ENCODE measurements at places on chromosomes 2 and 18. TPM values are rescaled to one million over a fixed set of nuclear protein-coding genes. Genes with fewer than 3 reads are reported as not detected.

DNA sequence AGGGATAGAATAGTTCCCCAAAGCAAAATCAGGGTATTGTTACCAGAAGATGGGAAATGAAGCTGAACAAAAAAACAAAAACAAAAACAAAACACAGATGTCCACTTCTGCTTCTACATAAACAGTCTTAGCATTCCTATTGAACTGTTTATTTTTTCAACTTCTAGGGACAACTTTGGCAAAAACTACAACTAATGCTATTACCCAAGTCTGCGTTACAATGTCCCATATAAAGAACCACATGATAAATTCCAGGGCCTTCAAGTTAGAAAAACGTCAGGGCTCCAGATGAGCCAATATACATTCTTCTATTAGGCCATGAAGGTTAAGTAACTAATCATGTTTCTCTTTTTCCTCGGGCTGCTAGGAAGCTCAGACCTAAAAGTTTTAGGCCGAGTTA, 16.9 kb downstream of the PID1 start:
- no peak overlapping the region for H3K4me3 ChIP-seq
- H3K27me3 ChIP-seq, result no peaks in the 10 kb centered on the region
- H3K36me3 ChIP-seq, result no peaks in the 10 kb centered on the region
- no peaks in the 10 kb centered on the region for H3K4me1 ChIP-seq

DNA sequence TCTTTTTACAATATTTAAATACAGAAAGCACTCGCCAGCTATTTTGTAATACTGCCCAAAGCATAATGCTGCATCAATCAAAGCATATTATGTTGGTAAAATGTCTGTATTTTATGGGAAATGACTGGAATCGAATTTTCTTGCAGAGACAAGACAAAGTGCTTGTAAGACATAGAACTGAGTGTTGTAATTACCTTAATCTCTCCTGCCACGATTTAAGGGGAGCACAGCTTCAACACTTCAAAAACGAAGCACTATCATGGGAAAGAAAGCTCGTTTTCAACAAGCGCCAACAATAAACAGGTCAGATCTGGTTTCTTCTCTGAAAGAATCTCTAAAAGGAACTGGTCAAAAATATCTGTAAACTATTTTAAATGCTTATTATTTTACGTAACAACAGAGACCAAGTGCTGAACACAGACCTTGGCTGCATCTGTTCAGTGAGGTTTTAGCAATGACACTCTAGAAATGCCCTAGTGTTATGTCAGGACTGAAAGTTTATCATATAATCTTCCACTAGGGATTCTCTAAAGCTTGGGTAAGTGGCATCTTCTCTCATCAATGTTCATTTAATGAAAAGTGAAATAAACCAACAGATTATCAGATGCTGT, 19.0 kb downstream of the RND3 start:
- no peak overlapping the region for H3K27ac ChIP-seq
- no peaks in the 10 kb centered on the region for H3K36me3 ChIP-seq
- no peak for DNase-seq
- H3K4me3 ChIP-seq, result no peak overlapping the region
- peaks cover 3% of the 10 kb centered on the region for H3K27me3 ChIP-seq

- H3K4me1 ChIP-seq, result no peaks in the 10 kb centered on the region
- H3K36me3 ChIP-seq, result no peaks in the 10 kb centered on the region
- H3K27me3 ChIP-seq, result no peaks in the 10 kb centered on the region
- DNase-seq, result no peak
- no peak overlapping the region for H3K4me3 ChIP-seq
These were observed 325.2 kb downstream of the PLCL1 start for GRCh38 chr2:198129609-198130008.

DNA sequence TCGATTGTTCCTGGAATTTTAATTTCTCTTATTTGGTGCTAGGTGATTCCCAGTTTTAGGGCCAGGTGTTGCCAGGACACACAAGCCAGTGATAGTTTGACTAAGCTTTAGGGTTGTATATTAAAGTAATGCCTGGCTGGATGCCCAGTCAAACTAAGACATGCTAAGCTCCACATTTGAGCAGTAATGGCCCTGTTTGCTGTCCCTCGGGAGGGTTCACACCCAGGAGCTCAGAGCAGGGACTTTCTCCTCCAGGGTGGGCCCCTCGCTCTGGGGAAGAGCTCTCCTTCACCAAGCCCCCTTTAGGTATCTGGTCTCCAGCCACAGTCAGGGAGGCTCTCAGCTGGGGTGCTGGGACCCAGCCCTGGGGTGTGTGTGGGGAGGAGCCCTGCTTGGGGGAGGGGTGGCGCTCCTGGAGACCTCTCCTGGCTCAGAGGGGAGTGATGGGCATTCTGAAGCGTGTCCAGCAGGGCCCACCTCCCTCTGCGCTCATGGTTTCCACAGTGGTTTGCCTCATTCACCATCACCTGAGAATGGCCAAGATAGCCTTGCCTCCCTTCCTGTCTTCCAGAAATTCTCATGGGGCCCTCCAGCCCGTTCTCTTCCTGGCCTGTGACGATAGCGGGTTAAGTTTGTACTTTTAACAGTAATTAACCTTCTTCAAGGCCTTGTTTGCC, 31.7 kb downstream of the INPP4A start:
- H3K27ac ChIP-seq, result peak overlapping the region; percentile 93
- H3K4me3 ChIP-seq, result no peak overlapping the region
- no peaks in the 10 kb centered on the region for H3K27me3 ChIP-seq
- H3K4me1 ChIP-seq, result peaks cover 100% of the 10 kb centered on the region
- peaks cover 15% of the 10 kb centered on the region for H3K36me3 ChIP-seq

- no peak overlapping the region for H3K27ac ChIP-seq
- peaks cover 32% of the 10 kb centered on the region for H3K4me1 ChIP-seq
- peaks cover 2% of the 10 kb centered on the region for H3K36me3 ChIP-seq
These were observed 916 bp downstream of the TNFRSF11A start for GRCh38 chr18:62325806-62326645.

DNA sequence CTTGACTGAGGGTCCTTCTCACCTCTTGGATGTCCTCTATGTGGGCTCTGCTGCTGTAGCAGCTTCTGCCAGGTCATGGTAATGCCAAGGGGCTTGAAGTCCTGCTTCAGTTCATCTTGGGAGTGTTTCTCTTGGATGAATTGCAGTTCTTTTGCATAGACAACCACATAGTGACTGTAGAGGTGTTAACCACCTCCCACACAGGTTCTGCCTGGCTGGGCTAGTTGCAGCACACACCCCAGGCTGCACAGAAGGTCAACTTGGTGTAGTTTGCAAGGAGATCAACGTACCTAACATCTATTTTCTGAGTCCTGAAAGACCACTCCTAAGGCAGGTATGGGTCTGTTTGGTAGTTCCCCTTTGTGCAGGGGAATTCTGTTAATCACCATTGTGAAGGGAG, 108.1 kb downstream of the ADCYAP1 start:
- no peak overlapping the region for H3K4me3 ChIP-seq
- no peaks in the 10 kb centered on the region for H3K4me1 ChIP-seq
- H3K36me3 ChIP-seq, result no peaks in the 10 kb centered on the region
- no peak for DNase-seq
- H3K27me3 ChIP-seq, result peaks cover 4% of the 10 kb centered on the region

DNA sequence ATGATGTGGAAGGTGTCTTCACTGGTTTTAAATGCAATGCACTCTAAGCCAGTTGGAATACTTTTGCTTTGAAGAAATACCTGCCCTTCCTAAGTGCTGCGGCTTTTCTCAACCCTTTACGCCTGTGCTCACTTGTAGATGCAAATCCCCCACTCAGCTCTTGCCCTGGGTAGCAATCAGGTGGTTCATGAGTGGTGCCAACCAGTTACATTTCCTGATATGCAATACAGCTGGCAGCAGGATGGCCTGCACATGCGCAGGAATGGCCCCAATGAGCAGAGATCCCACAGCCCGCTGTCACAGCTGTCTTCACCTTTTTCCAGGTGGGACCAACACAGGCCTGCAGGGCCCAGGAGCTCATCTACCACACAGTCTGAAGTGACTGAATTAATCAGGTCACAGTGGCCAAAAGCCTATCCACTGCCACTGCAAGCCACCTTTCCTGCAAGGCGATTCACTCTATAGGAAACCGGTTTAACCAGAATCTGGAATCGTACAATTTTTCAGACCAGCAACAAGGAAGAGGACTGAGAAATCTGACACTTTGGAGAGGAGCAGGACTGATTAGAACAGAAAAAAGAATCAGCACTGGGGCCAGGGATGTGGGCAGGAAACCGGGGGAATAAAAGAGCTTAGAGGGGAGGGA, 247.8 kb downstream of the MYT1L start:
- no peak overlapping the region for H3K4me3 ChIP-seq
- no peaks in the 10 kb centered on the region for H3K36me3 ChIP-seq
- no peak overlapping the region for H3K27ac ChIP-seq
- H3K4me1 ChIP-seq, result no peaks in the 10 kb centered on the region
- DNase-seq, result no peak

- H3K27ac ChIP-seq, result no peak overlapping the region
- no peak for DNase-seq
- H3K36me3 ChIP-seq, result no peaks in the 10 kb centered on the region
- H3K4me3 ChIP-seq, result no peak overlapping the region
- H3K27me3 ChIP-seq, result peaks cover 5% of the 10 kb centered on the region
These were observed 18.4 kb downstream of the KIAA2012 start for GRCh38 chr2:202091476-202091875.

DNA sequence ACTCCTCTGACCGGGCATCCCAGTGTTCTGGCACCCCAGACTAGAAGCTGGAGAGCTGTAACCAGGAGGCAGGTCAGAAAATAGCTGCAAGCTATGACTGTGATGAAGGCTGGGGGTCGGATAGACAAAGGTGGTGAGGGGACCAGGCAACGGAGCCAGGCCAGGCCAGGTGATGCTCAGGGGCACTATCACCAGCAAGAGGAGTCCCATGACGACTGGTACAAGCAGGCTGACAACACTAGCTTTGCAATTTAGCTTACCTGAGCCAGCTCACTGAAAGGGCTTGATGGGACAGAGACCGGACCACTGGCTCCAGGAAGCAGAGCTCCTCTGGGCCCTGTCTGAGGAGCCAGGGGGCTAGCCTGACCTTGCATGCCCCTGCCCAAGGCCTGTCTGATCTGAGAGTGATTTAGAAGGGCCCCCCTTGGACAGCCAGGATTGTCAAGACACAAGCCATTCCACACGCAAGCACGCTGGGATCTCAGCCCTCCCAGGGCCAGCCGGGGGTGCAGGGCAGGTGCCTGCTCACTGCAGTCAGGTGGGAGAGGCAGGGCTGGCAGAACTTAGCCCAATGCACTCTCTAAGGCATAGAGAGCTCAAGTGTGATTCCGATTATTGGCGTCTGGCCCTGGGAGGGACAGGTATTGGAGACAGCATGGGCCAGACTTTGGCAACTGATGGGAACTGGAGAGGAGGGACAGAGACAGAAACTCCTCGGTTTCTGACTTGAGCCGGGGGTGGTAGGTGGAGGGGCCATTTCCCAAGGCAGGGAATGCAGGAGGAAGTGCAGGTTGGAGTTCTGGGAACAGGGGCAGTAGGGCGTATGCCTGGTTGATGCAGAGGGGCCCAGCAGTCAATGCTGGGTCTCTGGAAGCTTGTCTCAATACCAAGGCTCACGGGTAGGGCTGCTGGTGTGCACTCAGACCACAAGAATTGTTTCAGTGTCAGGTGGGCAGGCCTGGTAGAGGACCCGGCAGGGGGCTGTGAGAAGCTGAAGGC, 47.7 kb downstream of the MYO7B start:
- H3K4me1 ChIP-seq, result no peaks in the 10 kb centered on the region
- no peak overlapping the region for H3K4me3 ChIP-seq
- no peak for DNase-seq

DNA sequence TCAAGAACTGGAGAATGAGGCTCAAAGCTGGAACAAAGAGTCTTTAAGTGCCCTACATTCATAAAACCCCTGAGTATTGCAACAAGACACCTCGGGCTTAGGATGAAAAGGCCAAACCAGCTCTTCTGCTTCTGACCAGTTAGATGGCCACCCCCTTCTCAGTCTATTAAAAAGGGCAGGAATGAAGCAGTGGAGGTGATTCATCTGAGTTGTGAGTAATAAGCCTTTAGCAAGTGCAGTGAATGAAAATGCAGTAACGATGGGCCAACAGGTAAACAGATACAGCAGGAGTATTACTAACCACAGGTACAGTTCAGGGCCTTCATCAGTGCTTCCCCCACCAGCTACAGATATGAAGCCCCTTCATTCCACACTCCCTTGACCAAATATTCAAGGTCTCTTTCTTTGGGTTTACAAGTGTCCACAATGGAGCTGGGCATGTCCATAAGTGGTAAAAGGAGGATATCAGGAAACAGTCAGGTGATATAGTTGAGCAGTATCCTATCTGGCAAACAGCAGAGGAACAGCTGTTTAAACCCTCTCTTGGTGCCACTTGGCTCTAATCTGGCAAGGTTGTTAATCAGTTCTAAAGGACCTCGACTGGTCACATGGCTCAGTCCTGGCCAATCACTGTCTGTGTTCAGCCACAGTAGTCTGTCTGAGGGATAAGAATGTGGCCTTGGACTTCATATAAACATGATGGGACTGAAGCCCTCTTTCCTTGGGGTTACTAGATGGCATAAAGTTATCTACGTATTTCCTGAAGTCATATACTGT, 17.8 kb downstream of the SERPINB13 start:
- H3K27ac ChIP-seq, result no peak overlapping the region
- H3K4me1 ChIP-seq, result no peaks in the 10 kb centered on the region
- no peaks in the 10 kb centered on the region for H3K36me3 ChIP-seq
- H3K4me3 ChIP-seq, result no peak overlapping the region
- no peaks in the 10 kb centered on the region for H3K27me3 ChIP-seq
- DNase-seq, result no peak

DNA sequence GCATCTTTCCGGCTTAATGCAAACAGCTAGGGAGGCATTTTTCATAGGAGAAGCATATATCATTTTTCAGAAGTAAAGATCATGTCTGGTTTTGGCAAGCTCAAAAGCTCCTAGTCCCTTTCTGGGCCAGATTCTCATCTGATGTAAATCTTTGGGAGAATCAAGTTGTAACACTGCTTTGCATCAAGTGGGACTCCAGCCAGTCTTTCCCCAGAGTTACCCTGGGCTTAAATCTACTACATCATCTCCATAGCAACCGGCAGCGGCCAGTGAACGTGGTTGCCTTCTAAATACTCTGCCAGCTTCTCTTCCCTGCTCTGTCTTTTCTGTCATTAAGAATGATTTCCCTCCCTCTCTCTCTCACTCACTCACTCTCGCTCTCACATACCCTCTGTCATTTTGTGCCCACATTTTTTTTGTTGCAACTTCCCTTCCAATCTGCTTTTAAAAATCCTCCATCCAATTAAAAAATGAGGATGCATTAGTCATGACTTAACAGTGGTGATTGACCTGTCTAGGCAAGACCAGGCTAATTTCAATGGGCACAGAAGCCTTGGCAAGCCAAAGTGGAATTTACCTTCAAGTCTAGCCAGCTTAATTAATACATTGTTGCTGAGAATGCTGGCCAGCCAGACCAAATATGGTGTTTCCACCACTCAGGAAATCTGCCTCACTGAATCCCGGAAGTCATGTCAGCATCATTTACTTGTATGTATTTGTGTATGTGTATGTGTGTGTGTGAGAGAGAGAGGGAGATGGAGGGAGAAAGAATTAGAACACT, 93.0 kb downstream of the NRP2 start:
- H3K27ac ChIP-seq, result no peak overlapping the region
- no peak for DNase-seq
- peaks cover 2% of the 10 kb centered on the region for H3K4me1 ChIP-seq
- peaks cover 20% of the 10 kb centered on the region for H3K27me3 ChIP-seq
- no peak overlapping the region for H3K4me3 ChIP-seq
- H3K36me3 ChIP-seq, result no peaks in the 10 kb centered on the region

The ELOA2 gene
- total RNA-seq, result not detected

The LDLRAD4 gene
- 27.4 TPM for total RNA-seq

The SFTPB gene
- not detected for total RNA-seq

The GKN1 gene
- total RNA-seq, result not detected

The RTP5 gene
- not detected for total RNA-seq

The AQP12A gene
- total RNA-seq, result not detected

The RIT2 gene
- not detected for total RNA-seq

The NTSR2 gene
- not detected for total RNA-seq

The TMEM169 gene
- total RNA-seq, result 0.41 TPM

The PDCD1 gene
- 24.3 TPM for total RNA-seq
